ENCODE measurements at places on chromosomes 13 and 19. TPM values are rescaled to one million over a fixed set of nuclear protein-coding genes. Genes with fewer than 3 reads are reported as not detected.
A peak's percentile ranks its signal among the peaks of the same experiment; 100 is the strongest.

DNA sequence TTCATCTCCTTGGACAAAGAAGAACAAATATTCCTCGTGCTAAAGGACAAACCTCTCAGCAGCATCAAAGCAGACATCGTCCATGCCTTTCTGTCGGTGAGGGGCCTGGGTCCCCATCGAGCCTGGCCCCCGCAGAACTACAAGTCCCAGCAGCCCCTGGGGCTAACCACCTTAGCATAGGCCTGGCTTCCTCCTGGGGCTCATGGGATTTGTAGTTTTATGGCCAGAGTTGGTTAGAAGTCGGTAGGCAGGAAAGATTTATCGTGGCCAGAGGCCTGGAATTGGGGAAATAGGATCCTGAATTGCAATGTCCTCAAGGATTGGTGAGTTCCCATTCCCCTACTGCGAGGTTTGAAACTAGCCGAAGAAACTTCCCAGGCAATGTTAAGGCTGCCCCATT lies 19.6 kb downstream of the TMEM150B start:
- DNase-seq = peak; percentile 91
- peaks cover 7% of the 10 kb centered on the region for H3K4me1 ChIP-seq
- no peak overlapping the region for H3K4me3 ChIP-seq

GRCh38 chr19:28331596-28331995 lies 881.4 kb downstream of the UQCRFS1 start:
- H3K4me1 ChIP-seq = no peaks in the 10 kb centered on the region
- H3K36me3 ChIP-seq = no peaks in the 10 kb centered on the region
- no peaks in the 10 kb centered on the region for H3K27me3 ChIP-seq
- no peak overlapping the region for H3K4me3 ChIP-seq

DNA sequence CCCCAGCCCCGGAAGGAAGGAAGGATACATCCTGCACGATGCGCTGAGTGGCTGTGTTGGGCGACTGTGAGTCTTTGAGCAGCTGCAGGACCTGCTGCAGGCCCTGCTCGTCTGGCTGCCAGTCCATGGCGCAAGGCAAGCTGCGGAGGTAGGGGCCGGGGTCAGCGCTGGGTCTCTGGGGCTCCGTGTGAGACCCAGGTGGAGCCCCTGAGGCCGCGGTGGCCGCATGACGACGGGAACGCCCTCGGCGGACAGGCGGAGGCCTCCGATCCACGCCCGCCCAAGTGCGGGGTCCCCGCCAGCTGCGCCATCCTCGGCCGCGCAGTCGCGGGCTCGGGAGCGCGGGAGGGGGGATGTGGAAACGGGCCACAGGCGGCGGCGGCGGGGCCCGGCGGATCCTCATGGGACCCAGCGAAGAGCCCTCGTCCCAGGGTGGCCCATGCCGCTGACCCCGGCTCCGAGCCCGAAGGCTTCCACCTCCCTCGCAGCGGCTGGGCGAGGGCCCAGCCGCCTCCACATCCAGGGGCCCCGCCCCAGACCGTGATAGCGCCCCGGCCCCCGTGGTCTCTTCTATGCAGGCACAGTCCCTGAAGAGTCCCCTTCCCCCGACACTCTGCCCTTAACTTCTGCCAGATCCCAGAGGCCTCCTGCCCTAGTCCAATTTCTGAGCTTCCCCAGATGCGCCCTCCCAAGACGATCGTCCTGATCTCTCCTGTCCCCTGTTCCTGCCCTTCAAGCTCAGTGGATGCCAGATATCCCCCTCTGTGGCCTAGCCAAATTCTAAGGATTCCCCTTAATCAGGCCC lies 2.7 kb downstream of the TNPO2 start:
- H3K27ac ChIP-seq = peak overlapping the region; percentile 79
- peaks cover 29% of the 10 kb centered on the region for H3K36me3 ChIP-seq
- no peaks in the 10 kb centered on the region for H3K27me3 ChIP-seq

The COG6 gene
- total RNA-seq = 44.5 TPM

- no peak overlapping the region for H3K4me3 ChIP-seq
- H3K36me3 ChIP-seq = no peaks in the 10 kb centered on the region
- no peaks in the 10 kb centered on the region for H3K4me1 ChIP-seq
- H3K27me3 ChIP-seq = peaks cover 6% of the 10 kb centered on the region
- DNase-seq = peak; percentile 51
- H3K27ac ChIP-seq = no peak overlapping the region
These were observed 16.5 kb downstream of the C2CD4C start for GRCh38 chr19:392375-392970.

GRCh38 chr13:39244561-39245230 lies 206.4 kb downstream of the NHLRC3 start:
- no peaks in the 10 kb centered on the region for H3K4me1 ChIP-seq
- H3K36me3 ChIP-seq = no peaks in the 10 kb centered on the region
- no peak for DNase-seq
- peaks cover 3% of the 10 kb centered on the region for H3K27me3 ChIP-seq
- H3K4me3 ChIP-seq = no peak overlapping the region

- no peak overlapping the region for H3K27ac ChIP-seq
- H3K4me3 ChIP-seq = no peak overlapping the region
- no peaks in the 10 kb centered on the region for H3K36me3 ChIP-seq
- peaks cover 4% of the 10 kb centered on the region for H3K27me3 ChIP-seq
- peak; percentile 65 for DNase-seq
- H3K4me1 ChIP-seq = no peaks in the 10 kb centered on the region
These were observed 22.4 kb upstream of the MATK start for GRCh38 chr19:3808420-3809143.

- no peaks in the 10 kb centered on the region for H3K4me1 ChIP-seq
- no peaks in the 10 kb centered on the region for H3K27me3 ChIP-seq
- no peak for DNase-seq
- no peak overlapping the region for H3K4me3 ChIP-seq
- no peak overlapping the region for H3K27ac ChIP-seq
These were observed 470.7 kb downstream of the ZNF536 start for GRCh38 chr19:30842926-30843325.

The LHB gene
- not detected for total RNA-seq

GRCh38 chr19:3813473-3814392 lies 27.6 kb upstream of the MATK start:
- H3K4me1 ChIP-seq = no peaks in the 10 kb centered on the region
- H3K27me3 ChIP-seq = no peaks in the 10 kb centered on the region
- H3K36me3 ChIP-seq = no peaks in the 10 kb centered on the region
- DNase-seq = peak; percentile 62
- H3K4me3 ChIP-seq = no peak overlapping the region

- H3K27ac ChIP-seq = no peak overlapping the region
- H3K27me3 ChIP-seq = no peaks in the 10 kb centered on the region
- peaks cover 4% of the 10 kb centered on the region for H3K4me1 ChIP-seq
- no peak for DNase-seq
- no peaks in the 10 kb centered on the region for H3K36me3 ChIP-seq
These were observed 656 bp upstream of the ZNF324 start for GRCh38 chr19:58466089-58466759.

The OR7A5 gene
- not detected for total RNA-seq

The CERS1 gene
- total RNA-seq = 0.36 TPM

The ATP7B gene
- total RNA-seq = 4.0 TPM

The TNNI3 gene
- total RNA-seq = not detected

Data from osteoblast (primary cell).